ENCODE measurements at places on chromosomes 6 and 20. TPM values are rescaled to one million over a fixed set of nuclear protein-coding genes. Genes with fewer than 3 reads are reported as not detected.

- H3K27me3 ChIP-seq = peaks cover 3% of the 10 kb centered on the region
- no peak for DNase-seq
- H3K36me3 ChIP-seq = no peaks in the 10 kb centered on the region
These were observed 120.1 kb upstream of the HDDC2 start for GRCh38 chr6:125421836-125422235.

DNA sequence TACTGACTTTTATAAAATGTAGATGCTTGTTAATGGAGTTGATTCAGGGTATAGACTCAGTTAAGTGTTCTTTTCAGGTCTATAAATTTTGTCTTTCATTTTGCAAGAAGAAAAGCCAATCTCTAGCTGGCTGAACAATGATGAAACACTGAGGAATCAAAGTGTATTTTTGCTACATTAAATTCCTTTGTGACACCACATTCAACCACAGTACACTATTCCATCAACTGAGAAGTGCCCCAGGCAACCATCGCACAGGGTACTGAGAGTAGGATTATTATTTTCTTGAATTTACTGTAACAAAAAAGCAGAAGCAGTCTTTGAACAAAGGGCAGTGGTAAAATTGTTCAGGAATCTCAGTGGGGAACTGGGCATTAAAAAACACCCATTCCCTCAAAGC is 83.6 kb downstream of the PREP start:
- H3K27ac ChIP-seq = no peak overlapping the region
- DNase-seq = no peak
- H3K4me1 ChIP-seq = no peaks in the 10 kb centered on the region
- H3K27me3 ChIP-seq = no peaks in the 10 kb centered on the region

- H3K36me3 ChIP-seq = no peaks in the 10 kb centered on the region
- DNase-seq = no peak
- no peak overlapping the region for H3K27ac ChIP-seq
- H3K27me3 ChIP-seq = peaks cover 24% of the 10 kb centered on the region
These were observed 30.4 kb downstream of the TRMT6 start for GRCh38 chr20:5919626-5920544.

KCNQ2 gene
- 0.19 TPM for total RNA-seq

GRCh38 chr6:122778985-122779661 is 393 bp upstream of the FABP7 start:
- no peak for DNase-seq
- H3K4me1 ChIP-seq = no peaks in the 10 kb centered on the region
- no peaks in the 10 kb centered on the region for H3K36me3 ChIP-seq
- no peak overlapping the region for H3K27ac ChIP-seq
- peaks cover 55% of the 10 kb centered on the region for H3K27me3 ChIP-seq
- H3K4me3 ChIP-seq = no peak overlapping the region

DNA sequence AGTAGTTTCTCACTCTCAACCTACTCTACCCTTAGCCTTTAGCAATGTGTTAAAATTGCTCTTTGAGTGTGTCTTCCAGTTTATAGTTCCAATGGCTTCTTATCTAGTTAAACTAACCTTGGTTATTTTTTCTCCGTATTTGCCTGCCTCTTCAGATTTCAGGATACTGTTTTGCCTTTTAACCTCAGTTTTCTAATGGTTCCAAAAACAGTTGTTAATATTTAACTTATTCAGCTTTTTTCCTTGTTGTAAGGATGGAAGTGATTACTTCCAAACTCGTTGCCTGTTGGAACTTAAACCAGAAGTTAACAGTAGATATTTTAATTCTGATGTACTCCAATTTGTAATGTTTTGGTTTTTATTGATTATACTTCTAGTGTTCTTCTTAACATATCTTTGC is 1574.9 kb downstream of the HACE1 start:
- DNase-seq = no peak
- H3K27ac ChIP-seq = no peak overlapping the region
- no peaks in the 10 kb centered on the region for H3K36me3 ChIP-seq
- no peaks in the 10 kb centered on the region for H3K4me1 ChIP-seq
- no peak overlapping the region for H3K4me3 ChIP-seq
- no peaks in the 10 kb centered on the region for H3K27me3 ChIP-seq

BPIFA1 gene
- not detected for total RNA-seq

GRCh38 chr20:50136822-50137599 is 16.5 kb downstream of the PEDS1 start:
- H3K27me3 ChIP-seq = no peaks in the 10 kb centered on the region
- H3K36me3 ChIP-seq = peaks cover 12% of the 10 kb centered on the region
- H3K4me3 ChIP-seq = no peak overlapping the region
- peaks cover 2% of the 10 kb centered on the region for H3K4me1 ChIP-seq
- peak overlapping the region; percentile 20 for H3K27ac ChIP-seq
- DNase-seq = no peak

DNA sequence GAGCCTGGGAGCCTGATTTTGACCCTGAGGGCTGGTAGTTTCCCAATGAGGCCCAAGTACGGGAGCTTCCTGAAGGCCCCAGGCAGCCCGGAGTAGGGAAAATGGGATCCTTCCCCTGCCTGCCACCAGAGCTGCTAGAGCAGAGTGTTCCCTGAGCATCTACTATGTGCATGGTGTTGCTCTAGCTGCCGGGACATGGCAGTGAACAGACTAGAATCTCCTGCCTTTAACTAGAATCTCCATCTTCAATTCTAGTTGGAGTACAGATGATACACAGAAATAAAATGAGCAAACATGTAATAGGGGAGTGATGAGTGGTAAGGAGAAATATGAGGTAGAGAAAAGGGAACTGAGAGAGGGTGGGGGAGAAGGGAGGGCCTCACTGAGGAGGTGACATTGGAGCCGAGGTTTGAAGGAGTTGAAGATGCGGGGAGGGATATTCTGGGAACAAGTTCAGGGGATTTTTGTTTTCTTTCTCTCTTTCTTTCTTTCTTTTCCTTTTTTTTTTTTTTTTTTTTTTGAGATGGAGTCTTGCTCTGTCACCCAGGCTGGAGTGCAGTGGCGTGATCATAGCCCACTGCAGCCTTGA is 18.5 kb downstream of the VSTM2L start:
- H3K36me3 ChIP-seq = no peaks in the 10 kb centered on the region
- H3K4me3 ChIP-seq = no peak overlapping the region
- H3K27me3 ChIP-seq = peaks cover 22% of the 10 kb centered on the region
- DNase-seq = no peak

GRCh38 chr6:36577301-36577700 is 16.9 kb upstream of the SRSF3 start:
- no peak for DNase-seq
- H3K4me3 ChIP-seq = no peak overlapping the region
- peaks cover 2% of the 10 kb centered on the region for H3K4me1 ChIP-seq
- H3K27me3 ChIP-seq = peaks cover 4% of the 10 kb centered on the region
- no peak overlapping the region for H3K27ac ChIP-seq
- H3K36me3 ChIP-seq = no peaks in the 10 kb centered on the region

- H3K27ac ChIP-seq = no peak overlapping the region
- H3K27me3 ChIP-seq = no peaks in the 10 kb centered on the region
- peaks cover 32% of the 10 kb centered on the region for H3K4me1 ChIP-seq
These were observed 177.0 kb downstream of the ARID1B start for GRCh38 chr6:156954191-156954590.
